ENCODE measurements at places on chromosomes 5 and 9.

DNA sequence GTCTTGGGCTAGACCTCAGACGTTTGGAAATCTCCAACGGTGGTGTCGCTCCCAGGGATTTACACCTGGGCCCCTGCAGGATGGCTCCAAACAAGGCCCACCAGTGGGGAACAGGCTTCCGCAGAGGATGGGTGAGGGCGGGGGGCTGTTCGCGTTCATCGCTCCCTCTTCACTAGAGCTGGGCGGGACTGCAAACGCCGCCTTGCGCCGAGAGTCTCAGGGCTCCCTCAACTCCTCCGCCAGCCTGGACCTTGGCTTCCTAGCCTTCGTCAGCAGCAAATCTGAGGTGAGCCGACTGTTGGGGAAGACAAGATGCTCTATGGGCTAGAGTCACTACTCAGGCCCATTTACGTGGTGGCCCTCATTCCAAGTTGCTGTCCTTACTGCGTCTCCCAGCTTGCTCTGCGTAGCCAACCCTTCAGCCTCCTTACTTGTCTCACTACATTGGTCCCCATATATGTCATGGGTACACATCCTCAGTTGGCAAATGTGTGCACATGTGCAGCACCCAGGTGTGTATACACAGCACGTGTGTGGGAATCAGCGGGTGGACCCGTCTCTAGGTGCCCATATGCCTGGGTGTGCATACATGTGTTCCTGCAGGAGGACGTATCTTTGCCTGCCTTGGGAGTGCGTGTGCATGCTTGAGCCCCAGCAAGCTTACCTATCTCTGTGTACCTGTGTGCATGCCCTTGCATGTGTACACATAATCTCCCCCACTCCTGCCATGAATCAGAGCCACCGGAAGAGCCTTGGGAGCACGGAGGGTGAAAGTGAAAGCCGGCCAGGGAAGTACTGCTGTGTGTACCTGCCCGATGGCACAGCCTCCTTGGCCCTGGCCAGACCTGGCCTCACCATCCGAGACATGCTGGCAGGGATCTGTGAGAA, 10.5 kb downstream of the RGS14 start:
- DNase-seq: no peak

DNA sequence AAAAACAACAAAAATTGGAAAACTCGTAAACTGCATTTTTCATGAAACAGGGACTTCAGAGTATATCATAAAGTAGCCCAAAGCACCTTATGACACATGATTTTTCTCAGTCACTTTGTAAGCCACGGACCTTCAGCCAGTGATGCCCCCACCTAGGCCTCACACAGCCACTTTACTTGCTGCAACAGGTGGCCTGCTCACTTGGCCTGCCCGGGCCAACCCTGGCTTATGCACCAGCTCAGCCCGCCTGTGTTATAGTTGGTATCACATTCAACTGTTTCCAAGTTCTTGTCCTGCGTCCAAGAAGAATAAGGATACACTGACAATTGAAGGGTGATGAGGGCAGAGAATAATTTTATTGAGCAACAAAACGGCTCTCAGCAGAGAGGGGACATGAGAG, 219.2 kb downstream of the FER start:
- no peak for DNase-seq

DNA sequence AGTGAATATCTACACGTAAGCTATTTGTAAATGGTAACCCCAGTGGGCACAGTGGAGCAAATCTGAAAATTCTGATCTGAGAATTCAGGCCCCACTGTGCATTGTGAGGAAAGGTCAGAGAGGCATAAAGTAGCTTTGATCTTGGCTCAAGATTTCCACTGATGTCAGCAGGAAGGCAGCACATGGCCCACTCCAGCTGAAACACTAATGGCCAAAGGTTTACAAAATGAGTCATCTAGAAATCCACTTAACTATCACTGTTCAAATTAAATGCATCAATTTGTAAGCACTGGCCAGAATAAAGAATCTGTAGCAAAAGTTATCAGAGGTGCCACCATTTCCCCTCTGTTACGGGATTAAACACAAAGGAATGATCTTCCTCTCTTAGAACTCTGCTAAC, 191.6 kb downstream of the C9orf152 start:
- DNase-seq: peak; percentile 94

- no peak for DNase-seq
Measured at GRCh38 chr5:32604800-32605765, 19.7 kb downstream of the SUB1 start.

DNA sequence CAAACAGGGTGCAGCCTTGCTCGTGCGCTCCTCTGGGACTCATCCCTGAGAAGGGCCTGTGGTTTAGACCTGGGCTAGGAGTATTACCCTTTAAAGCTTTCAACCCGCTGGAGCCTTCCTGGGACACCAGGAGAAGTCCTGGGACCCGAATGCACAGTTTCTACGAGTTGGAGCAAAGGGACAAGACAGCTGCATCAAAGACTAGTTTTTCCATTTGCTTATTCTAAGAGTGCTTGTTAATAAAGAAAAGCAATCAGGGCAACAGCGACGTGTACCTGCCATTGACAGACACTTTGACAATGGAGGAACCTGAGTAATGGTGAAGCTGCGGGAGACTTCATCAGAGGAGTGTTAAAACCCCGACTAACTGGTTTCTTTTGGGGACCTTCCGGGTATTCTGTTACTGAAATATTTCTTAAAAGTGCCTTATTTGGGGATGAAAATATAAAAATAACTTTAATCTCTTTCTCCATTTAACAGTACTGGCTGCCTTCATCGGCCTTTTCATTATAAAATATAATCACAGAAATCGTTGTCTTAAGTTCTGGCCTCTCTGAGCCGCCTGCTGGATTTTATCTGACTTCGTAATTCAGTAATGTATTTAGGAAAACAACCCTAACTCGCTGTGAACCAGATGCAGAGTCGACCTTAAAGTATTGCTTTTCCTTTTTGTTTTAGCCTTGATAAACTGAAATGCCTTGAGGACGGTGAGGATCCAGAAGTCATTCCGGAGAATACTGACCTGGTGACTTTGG, 732 bp downstream of the SNAPC3 start:
- DNase-seq: peak; percentile 60

GRCh38 chr5:54463713-54464112, 8.2 kb downstream of the HSPB3 start:
- no peak for DNase-seq

DNA sequence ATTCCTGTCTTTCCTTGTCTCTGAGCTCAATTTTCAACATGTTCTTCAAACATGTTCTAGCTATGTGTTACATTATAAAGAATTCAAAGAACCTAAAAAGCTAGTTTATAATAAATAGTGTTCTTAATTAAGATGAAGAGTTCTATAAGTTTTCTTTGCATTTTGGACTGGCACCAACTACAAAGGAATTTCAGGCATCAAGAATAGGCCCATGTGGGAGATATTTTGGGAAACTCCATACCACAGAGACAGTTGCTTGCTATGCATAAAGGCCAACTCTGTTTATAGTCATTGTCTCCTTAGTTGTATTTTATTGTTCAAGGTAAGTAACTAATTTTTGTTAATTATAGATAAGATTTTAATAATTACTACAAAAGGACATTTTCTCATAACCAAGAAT, 4.5 kb downstream of the SLF1 start:
- no peak for DNase-seq

- DNase-seq: no peak
Measured at GRCh38 chr9:25752398-25752797, 74.2 kb upstream of the TUSC1 start.

- peak; percentile 73 for DNase-seq
Measured at GRCh38 chr9:98375138-98375726, 119.8 kb upstream of the TBC1D2 start.
